ENCODE measurements at places on chromosomes 3 and 15.

GRCh38 chr15:41970456-41970855 lies 1.9 kb downstream of the EHD4 start:
- DNase-seq: no peak

DNA sequence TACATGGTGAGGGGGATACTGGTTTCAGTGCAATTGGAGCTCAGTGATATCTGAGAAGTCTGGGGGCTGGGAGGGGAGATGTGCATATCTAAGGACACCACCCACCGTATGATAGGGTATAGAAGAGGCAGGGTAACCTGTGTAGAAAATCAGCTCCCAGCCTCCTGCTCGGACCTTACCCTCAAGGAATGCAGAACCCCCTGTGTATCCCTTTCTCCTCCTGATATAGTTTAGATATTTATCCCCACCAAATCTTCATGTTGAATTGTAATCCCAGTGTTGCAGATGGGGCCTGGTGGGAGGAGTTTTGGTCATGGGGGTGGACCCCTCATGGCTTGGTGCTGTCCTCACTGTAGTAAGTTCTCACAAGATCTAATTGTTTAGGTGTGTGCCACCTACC lies 48.2 kb upstream of the GATA2 start:
- no peak for DNase-seq

DNA sequence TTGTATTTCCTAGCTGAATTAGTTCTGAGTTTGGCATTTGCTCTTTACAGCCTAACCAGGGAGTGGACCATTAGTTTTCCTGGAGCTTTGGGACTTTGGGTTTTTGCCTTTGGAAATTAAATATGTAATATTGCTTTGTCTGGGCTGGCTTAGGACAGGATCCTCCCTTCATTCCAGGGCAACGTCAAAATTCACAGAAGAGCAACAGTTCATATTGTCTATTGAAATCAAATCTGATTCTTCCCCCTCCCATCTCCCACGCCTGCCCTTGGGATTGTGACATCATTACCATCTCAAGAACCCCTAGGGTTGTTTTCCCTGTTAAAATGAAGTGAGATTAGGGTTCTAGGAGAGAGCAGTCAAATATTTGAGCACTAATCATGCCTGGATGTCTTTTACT lies 194.1 kb downstream of the ROBO2 start:
- DNase-seq: no peak

GRCh38 chr3:158568784-158569183 lies 2.2 kb upstream of the MLF1 start:
- DNase-seq: no peak

DNA sequence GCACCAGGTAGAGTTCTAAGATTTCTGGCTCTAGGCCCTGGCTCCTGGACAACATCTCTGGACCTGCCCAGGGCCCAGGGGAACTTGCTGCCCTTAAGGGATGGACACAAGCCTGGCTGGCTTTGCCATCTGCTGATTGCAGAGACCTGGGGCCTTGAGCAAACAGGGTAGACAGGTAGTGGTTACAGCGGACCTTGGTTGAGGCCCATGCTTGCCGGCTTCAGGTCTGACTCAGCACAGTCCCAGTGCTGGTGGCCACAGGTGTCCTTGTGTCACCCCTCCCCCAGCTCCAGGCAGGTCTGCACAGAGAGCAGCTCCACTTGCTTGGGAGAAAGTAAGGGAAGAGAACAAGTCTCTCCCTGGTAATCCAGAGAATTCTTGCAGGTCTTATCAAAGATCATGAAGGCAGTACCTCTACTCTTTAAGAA lies 15.9 kb upstream of the ACTL6A start:
- no peak for DNase-seq

DNA sequence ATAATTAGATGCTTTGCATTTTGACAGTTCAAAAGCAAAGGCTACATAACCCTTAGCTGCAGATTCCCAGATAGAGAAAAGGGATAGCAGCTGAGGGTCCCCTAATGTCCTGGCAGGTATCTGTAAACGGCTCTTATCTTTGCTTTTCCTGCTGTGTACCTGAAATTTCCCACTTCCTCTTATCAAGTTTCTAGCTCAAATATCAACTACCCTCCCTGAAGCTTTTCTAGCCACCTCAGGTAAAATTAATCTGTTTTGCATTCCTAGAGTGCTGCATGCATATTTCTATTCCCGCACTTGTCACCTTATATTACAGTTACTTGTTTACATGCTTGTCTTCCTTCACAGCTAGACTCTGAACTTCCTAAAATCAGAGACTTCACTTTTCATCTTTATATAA lies 55.6 kb upstream of the STXBP5L start:
- no peak for DNase-seq

All from activated CD4-positive, alpha-beta T cell treated with anti-CD3 and anti-CD28 coated beads for 36 hours (primary cell).